Activated CD4-positive, alpha-beta T cell treated with anti-CD3 and anti-CD28 coated beads for 1 hour (primary cell): ENCODE measurements at places on chromosomes 1 and 21.

- DNase-seq, result no peak
These were observed 49.9 kb downstream of the PRKCZ start for GRCh38 chr1:2099886-2100779.

DNA sequence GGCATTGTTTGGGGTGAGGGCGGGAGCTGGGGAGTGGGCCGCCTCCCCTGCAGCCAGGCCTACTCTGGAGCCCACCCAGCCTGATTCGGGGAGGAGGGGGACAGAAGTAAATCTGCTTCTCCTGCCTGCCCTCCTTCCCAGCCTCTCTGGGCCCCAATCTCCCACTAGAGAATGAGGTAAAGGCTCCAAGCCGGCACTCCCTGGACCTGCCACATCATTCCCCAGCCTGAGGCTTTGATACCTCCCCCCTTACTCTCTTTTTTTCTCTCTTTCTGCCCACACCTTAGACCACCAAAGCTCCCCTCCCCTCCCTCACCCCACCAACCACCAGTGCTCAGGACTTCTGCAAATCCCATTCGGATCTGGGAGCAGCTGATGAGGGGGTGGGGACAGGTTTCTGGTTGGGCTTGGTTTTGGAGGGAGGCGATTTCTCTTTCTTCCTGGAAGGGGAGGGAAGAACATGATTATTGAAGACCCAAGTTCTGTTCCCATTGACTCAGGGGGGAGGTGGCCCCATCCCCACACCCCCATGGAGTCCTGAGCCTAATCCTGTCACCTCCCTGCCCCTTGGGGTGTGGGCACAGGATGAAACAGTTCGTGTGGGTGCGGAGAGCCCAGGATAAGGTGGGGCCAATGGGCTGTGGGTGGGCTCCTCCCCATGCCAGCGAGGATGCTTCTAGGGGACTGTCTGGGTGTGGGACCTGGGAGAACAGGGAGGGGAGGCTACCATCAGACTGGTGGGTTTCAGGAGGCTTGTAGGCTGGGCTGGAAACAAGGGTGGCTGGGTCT lies 1.3 kb downstream of the MAP7D1 start:
- no peak for DNase-seq

GRCh38 chr21:43944757-43945156 lies 67.4 kb upstream of the TRAPPC10 start:
- no peak for DNase-seq

- no peak for DNase-seq
These were observed 130.4 kb downstream of the KCNN3 start for GRCh38 chr1:154739654-154740053.

DNA sequence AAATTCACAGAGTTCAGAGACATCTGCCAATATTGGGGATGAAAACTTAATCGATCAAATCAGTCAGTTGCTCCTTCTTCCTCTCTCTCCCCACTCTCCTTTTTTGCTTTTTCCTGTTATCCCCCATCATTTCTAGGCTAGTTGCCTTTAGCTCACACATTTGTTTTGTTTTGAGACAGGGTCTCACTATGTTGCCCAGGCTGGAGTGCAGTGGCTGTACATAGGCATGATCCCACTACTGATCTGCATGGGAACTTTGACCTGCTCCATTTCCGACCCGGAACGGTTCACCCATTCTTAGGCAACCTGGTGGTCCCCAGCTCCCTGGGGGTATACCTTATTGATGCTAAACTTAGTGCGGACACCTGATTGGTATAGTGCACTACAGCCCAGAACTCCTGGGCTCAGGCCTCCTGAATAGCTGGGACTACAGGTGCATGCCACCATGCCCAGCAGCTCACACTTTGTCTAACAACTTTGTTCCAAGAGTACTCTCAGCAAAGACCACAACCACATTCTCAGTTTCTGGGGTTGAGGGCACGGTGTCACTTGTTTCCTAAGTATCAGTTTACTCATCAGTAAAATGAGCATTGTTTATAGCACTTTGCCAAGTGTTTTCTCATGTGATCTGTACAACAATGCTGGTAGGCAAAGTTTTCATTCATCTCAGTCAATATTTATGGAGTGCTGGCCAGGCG lies 6.7 kb upstream of the ELOA start:
- DNase-seq, result no peak

DNA sequence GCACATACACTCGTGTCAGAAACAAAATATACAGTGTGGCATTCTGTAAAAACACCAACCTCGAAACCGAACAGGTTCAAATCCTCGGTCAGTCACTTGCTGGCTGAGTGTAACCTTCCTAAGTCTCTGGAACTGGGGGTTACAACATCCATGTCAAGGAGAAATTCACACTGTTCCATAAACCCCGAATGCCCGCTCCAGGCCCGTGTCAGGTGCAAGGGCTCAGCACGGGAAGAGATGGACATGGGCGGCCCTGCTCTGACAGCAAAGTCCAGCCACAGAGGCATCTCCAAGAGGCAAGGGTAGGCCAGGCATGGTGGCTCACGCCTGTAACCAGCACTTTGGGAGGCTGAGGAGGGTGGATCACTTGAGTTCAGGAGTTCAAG lies 79.5 kb downstream of the SLC66A1 start:
- DNase-seq, result no peak

DNA sequence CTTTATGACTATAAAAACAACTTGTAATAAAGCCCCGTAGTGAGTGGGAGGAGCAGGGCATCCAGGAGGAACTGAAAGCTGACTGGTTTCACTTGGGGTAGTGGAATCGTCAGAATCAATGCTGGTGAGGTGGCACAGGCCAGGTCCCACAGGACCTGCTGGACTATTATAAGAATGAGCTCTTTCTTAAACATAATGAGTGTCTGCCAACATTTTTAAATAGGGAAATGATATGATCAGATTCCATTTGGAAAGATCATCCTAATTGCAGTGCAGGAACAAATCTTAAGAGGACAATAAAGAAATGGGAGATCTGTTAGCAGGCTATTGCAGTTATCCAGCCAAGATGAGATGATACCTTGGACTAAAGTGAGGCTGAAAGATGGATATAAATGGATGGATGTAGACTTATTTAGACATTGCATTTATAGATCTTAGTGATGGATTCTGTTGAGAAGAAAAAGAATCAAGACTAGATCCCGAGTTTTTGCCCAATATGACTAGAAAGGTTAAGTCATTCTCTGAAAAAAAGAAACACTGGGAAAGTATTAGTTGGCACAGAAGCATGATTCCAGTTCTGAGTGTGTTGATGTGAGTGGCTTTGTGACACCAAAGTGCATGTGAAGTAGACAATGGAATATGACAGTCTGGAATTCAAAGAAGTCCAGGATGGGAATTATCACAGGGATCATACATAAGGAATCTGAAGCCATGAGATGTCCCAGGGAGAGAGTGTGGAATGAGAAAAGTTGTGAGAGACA lies 153.3 kb upstream of the SGIP1 start:
- DNase-seq, result no peak

DNA sequence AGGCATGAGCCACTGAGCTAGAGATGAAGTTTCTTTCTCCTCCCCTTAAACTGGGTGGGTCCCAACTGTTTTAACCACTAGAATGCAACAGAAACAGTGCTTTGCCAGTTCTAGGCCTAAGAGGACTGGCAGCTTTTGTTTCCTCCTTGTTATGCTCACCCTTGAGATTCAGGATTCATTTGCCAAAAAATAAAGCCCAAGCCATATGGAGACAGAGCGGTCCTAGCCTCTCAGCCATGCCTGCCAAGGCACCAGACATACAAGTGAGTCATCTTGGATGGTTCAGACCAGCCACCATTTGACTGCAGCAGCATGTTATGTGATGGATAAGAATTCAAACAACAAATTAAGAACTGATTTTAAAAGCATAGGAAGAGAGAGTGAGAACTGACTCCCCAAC lies 38.1 kb upstream of the STUM start:
- DNase-seq, result no peak

- no peak for DNase-seq
These were observed 43.2 kb downstream of the ATP1B1 start for GRCh38 chr1:169149555-169150286.

DNA sequence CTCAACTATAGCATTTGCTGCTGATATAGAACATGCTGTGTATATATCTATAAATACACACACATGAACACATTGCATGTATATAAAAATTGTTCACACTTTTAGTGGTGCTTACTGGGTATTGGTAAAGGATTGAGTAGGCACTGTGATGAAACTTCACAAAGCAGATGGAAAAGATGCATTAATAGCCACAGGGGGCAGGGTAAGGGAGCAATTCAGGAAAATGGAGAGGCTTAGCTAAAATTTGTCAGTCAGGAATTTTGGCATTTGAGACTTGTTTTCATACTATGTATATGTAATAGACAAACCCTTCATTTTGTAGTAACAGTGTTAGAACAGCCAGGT lies 633 bp upstream of the PPFIA4 start:
- no peak for DNase-seq

DNA sequence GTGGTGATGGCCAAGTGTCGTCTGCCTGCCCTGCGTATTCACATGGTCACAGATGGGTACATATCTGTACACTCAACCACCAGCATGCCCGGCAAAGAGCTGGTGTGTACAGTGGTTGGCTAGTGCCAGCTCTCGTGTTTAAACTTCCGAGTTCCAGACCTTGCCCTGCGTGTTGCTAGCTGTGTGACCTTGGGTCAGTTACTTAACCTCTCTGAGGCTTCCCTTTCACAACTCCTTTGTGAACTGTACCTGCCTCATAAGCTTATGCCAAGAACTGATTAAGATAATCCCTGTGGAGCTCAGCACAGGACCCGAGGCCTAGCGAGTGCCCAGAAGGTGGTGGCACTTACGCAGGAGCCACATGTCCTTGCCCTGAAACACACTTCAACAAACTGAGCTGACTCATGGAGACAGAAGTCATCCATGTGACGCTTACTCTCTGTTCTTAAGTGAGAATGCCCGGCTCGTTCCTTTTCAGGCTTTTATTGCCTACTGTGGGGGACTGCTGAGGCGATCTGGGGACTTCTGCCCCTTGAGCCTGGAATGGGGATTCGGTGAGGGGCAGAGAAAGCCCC lies 55.4 kb downstream of the ALPL start:
- no peak for DNase-seq

GRCh38 chr1:226987179-226987536 lies 47.1 kb downstream of the COQ8A start:
- DNase-seq, result no peak

GRCh38 chr1:15276691-15277446 lies 29.8 kb downstream of the FHAD1 start:
- no peak for DNase-seq

DNA sequence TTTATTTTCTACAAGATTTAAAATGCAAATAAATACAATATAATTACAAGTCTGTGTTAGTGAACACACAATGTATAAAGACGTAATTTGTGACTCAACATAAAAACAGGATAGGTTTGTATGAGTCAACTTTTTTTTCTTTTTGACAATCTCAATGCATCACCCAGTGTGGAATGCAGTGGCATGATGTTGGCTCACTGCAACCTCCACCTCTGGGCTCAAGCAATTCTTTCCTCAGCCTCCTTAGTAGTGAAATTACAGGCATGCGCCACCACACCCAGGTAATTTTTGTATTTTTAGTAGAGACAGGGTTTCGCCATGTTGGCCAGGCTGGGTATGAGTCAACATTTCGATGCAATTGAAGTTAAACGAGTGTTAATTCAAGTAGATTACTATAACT lies 5.9 kb upstream of the SPRR2E start:
- DNase-seq, result no peak

- no peak for DNase-seq
These were observed 23.9 kb upstream of the KIF1B start for GRCh38 chr1:10186331-10187025.

DNA sequence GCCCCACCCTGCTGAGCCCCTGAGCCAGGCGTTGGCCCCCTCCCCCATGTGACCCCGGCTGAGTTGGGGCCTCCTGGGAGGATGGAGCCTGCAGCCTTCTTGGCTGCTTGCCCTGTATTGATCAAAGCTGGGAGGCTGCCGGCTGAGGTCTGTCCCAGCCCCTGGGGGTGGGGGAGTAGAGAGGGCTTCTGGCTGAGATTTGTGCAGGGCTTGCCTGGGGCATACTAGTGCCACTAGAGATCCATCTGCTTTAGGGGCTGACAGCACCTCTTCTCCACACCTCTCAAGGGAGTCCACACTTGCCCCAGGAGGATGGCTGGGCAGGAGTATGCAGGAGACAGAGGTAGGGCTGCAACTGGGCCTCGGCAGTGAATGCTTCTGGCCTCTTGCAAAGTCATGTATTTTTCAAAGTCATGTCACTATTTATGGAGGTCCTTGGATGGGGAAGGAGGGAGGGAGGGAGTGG lies 53.6 kb upstream of the SSBP3 start:
- no peak for DNase-seq

DNA sequence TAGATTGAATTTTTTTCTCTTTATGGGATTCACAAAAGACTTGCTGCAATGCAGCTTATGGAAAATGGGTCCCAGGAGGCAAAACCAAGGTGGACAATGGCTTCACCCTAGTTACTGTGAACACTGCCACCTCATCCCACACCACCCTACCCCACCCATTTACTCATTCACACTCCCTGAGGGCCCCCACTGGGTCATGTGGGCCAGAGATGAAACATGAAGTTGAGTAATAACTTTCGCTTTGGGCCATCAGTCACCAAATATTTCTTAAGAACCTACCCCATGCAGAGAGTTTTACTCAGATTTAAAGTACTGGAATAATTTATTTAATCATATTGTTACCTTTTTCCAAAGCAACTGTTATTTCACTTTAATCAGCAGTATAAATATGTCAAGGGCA lies 191.8 kb downstream of the TPR start:
- no peak for DNase-seq

- DNase-seq, result no peak
These were observed 13.4 kb downstream of the RRAGC start for GRCh38 chr1:38846210-38846609.

DNA sequence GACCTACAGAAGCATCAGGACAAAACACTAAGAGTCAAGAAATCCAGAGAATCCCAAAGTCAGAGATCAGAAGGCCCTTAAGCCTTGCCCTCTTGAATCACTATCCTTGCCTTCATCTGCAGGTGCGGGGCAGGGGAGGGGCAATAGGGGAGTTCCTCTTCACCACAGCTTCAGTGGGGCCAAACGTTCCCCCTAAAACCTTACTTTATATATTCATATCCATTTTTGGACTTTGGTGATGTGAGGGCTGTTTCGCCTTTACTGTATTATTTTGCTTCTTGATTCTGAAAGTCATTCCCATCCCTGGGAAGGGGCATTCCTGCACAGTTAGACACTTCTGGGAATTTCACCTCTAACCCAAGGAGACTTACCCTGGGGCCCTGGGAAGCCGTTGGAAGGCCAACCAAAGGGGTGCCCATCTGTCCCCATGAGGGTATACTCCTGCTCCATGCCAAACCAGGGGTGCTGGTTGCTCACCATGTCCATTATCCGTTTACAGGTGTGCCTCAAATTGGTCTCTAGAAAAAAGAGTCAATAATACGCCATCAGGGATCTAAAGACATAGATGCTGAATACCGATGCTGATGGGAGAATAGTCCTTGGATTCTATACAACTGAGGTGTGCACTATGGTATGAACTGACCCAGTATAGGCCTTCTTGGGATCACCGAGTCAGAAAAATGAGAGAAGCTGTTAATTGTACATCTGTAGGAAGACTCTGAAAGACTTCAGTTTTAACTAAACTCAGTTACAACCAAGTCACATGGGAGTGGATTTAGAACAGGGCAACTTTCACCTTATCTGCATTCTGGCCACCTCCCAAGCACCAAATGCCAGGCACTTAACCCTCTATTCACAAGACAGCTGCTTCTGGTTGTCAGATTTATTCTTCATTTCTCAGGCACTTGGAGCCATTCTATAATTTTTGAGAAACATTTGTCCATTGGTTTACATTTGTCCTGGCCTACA lies 5.4 kb downstream of the GLUL start:
- no peak for DNase-seq
